ENCODE measurements at places on chromosomes 16 and 17.

GRCh38 chr17:16269658-16270057 is 52.6 kb downstream of the PIGL start:
- DNase-seq = no peak

DNA sequence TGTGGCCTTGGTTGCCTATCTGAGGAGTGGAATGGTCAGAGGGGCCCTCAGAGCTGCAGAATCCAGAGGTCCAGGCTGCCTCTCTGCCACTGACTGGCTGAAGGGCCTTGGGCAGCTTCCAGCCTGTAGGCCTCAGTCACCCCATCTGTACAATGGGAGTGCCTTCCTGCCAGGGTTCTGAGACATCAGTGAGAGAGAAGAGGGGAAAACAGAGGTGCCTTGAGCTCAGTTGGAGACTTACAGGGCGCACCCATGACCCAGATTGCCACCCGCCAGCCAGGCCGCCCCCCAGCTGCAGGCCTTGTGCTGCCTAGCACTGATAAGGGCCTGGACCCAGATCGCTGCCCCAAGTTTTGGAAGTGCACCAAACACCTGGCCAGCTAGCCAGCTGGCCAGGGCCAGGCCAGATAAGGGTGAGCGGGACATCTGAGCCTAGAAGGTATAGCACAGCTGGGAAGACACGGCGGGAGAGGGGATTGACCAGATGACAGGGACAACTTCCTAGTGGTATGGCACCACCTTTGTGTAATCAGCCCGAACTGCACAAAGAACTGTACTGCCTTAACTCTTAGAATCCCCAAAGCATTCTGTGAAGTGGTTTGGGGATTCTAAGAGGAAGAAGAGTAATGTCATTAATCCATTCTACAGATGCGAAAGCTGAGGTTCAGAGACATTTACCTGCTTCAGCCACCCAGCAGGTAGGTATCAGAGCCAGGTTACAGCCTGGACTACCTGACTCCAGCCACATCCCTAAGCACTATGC is 1.4 kb downstream of the SLC4A1 start:
- DNase-seq = no peak

DNA sequence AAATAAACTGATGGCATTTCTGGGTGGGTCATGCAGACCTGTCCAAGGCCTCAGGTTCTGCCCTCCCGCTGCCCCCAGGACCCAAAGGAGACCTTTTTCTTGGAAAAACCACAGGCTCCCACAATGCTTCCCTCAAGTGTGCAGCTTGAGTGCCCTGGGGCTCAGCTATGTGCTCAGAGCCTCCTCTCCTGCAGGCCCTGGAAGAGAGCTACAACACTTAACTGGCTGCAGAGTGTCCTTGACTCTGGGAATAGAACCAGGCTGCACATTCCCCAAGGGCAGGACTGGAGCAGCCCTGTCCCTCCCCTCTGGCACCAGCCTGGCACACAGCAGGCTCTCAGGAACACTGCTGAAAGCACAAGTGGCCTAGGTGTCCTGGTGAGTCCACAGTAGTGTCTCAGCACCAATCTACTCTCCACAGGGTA is 4.8 kb upstream of the SREBF1 start:
- no peak for DNase-seq

DNA sequence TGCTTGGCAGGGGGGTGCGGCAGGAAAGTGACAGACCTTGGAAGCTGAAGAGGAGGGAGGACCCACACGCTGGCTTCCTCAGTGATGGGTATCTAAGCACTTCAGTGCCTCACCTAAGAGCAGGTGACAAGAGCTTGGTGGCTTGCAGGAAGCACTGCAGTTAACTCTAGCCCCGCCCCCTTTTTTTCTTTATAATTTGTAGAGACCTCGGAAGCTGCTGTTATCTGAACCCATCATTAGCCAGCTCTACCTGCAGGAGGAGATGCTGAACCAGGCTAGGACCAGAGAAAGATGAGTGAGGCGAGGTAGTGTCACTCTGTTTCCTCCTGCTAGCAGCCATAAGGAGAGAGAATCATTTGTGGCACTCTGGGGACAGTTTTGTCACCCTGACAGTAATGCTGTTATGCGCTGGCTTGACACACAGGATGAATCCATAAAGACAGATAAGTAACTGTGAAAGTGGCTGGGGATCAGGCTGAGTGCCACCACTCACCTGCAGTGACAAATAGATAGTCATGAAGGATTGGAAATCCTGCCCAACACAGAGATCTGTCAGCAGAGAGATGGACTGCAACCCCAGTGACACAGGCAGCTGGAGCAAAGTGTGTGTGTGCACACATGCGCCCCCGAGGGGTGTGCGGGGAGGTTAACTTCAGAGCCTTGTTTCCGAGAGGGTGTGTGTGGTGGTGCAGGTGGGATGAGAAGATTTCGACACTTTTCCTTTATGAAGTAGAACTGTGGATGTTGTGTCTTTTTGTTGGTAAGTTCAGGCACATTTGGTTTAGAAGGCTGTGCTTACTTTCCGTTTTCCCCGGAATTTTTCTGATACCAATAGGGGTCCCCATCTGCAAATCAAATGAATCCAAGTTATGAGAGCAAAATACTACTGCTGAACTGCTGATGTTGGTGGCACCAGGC is 224.0 kb downstream of the IRX3 start:
- no peak for DNase-seq

DNA sequence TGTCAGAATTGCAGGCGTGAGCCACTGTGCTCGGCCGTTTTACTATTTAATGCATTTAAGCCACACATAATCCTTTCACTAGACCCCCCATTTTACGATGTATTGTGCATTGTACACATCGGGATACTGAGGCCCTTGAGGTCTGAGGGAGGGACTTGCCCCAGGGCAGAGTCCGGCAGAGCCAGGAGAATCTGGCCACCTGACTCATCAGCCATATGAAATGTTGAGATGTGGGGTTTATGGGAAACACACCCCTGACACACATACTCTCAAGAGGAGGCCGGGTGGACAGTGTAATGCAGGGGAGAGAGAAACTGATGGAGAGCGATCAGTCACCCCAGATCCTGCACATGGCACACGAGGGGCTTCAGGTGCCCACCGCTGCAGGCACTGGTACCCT is 196.6 kb downstream of the ZNF423 start:
- no peak for DNase-seq

All from activated effector memory CD4-positive, alpha-beta T cell treated with anti-CD3 and anti-CD28 coated beads, Interleukin-2, amount 50 U/mL, for 16 hours (primary cell).